ENCODE measurements at places on chromosomes 1 and 21.

- DNase-seq: no peak
Observed at GRCh38 chr1:95956215-95956614, 722.2 kb downstream of the RWDD3 start.

DNA sequence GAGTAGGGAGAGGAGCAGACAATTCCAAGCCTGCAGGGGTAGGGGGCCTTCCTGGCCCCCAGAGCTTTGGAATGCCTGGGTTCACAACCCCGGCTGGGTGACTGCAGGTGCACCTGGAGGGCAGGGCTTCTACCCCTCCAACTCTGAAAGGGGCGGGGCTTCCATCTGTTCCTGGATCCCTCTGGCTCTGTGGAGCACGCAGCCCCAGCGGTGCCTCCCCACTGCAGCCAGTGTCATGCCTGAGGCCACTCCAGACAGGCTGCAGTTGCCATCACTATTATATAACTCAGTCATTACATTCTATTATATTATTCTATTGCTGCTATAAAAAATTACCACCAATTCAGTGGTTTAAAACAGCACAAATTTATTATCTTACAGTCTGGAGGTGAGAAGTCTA lies 12.5 kb upstream of the FNBP1L start:
- no peak for DNase-seq

- DNase-seq: no peak
Observed at GRCh38 chr1:16162163-16162822, 6.4 kb upstream of the EPHA2 start.

DNA sequence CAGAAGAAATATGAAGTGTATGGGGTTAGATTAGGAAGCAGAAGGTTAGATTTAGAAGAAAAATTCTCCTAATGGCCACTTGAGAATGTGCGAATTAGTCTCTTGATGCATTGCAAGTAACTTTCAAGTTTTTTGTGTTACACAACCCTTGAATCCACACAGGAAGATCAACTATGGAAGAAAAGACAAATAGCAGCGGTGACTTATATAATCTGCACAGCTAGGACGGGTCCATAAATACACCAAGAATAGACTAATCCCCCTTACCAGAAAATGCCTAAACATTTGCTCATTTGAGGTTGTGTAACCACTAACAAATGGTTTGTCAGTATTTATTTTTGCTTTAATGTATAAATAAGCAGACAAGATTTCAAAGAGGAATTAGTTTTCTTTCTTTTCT lies 182.6 kb downstream of the TGFB2 start:
- DNase-seq: no peak

- no peak for DNase-seq
Observed at GRCh38 chr1:153340356-153340755, 8.3 kb downstream of the PGLYRP4 start.

DNA sequence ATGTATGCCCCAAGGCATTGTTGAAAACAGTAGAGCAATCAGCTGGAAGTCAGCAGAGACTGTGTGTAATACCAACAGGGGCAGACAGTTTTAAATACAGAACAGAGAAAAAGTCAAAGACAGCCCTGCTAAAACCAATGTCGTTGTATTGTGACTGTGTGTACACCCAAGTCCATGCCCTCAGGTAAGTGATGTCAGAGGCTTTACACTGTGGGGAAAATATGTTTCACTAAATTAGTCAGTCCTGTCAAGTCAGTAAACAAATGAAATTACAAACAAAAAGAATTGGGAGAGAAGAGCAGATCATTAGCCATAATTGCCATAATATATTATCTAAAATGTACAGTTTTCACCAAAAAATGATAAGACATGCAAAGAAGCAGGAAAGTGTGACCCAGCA lies 2.4 kb upstream of the CYP2J2 start:
- no peak for DNase-seq

DNA sequence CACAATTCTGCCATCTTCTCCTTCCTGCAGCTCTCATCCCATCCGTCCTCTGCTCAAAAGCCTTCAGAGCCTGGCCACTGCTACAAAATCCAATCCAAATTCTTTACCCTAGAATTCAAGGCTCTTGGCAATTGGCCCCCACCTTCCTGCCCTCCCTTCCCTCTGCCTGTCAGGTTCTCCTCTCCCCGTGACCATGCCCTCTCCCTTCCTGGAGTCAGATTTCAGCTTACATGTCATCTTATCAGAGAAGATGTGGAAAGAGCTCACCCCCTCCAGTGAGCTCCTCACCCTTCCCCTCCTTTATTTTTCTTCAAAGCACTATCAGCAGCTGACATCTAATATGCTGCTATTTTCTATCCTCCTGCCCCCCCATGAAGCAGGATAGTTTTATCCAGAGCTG lies 86.9 kb downstream of the GRIK3 start:
- DNase-seq: no peak

All from HepG2 (cell line).